Activated CD4-positive, alpha-beta T cell treated with anti-CD3 and anti-CD28 coated beads for 4 hours (primary cell): ENCODE measurements at places on chromosomes 7 and 10.

DNA sequence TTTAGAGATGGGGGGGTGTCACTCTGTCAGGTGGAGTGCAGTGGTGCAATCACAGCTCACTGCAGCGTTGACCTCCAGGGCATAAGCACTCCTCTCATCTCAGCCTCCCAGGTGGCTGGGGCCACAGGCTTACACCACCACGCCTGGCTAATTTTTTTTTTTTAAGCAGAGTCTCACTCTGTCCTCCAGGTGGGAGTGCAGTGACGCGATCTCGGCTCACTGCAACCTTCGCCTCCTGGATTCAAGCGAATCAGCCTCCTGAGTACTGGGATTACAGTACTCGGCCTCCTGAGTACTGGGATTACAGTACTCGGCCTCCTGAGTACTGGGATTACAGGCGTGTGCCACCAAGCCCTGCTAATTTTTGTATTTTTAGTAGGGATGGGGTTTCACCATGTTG, 23.6 kb upstream of the PPIA start:
- no peak for DNase-seq

DNA sequence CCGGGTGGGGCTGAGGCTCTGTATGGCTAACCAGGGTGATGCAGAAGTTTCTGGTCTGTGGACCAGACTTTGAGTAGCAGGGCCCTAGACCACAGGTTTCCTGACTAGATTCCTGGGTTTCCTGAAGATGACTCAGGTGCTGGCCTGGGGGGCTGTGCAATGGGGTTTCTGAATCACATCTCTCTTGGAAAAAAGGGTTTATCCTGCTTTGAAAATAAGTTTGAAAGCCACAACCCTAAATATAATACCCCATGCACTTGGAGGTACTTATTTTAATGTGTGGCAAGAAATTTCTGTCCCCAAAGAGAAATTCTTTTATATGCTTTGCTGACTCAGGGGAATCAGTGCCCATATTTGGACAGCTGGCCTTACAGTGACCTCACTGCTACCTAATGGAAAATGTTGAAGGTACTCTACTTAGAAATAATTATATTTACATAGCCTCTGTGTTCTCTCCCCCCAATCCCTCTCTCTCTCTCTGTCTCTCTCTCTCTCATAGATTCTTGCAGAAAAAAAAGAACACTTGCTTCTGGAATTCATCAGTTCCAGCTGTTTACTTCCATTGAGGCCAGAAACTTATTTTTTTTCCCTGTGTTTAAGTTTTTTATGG, 184.4 kb upstream of the LYZL2 start:
- no peak for DNase-seq

- no peak for DNase-seq
Observed at GRCh38 chr7:47441796-47442604, 139.9 kb downstream of the TNS3 start.

- DNase-seq: no peak
Observed at GRCh38 chr7:88001744-88002530, 67.9 kb downstream of the ADAM22 start.
